ENCODE measurements at places on chromosomes 2 and 18.

GRCh38 chr2:222440673-222441422 lies 16.5 kb downstream of the SGPP2 start:
- DNase-seq = peak; percentile 63

GRCh38 chr2:73862987-73863386 lies 29.8 kb upstream of the ACTG2 start:
- no peak for DNase-seq

DNA sequence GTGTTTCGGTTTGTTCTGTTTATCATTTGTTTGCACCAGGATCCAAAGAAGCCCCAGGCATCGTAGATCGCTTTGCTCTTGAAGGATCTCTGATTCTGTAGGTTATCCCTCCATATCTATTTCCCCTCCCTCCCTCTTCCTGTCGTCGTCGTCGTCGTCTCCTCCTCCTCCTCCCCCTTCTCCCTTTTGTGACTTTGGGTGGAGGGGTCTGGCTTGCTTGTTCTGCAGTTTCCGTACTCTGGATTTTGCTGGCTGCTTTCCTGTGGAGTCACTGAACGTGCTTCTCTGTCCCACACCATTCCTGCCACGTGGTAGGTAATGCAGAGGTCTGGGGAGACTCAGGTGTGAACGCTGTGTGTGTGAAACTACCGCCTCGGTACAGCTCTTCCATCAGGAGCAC lies 225.0 kb downstream of the LDLRAD4 start:
- DNase-seq = no peak

DNA sequence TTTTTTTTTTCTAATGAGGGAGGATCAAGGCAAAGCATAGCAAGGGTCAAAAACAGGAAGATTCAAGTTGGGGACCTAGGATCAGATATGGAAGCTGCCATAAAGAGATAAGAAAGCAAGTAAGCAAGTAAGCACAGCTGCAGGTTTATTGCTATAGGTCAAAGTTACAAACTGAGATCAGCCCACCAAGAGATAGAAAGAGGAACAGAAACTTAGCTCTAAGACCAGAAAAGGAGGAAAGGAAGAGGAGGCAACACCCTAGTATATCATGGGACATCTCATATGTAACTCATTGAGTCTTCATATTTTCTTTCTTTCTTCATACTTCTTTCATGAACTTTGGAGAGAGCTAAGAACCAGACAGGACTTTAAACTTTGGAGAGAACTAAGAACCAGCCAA lies 295.9 kb upstream of the CRIM1 start:
- no peak for DNase-seq

- DNase-seq = no peak
Observed at GRCh38 chr2:208466920-208467298, 60.3 kb downstream of the PTH2R start.

DNA sequence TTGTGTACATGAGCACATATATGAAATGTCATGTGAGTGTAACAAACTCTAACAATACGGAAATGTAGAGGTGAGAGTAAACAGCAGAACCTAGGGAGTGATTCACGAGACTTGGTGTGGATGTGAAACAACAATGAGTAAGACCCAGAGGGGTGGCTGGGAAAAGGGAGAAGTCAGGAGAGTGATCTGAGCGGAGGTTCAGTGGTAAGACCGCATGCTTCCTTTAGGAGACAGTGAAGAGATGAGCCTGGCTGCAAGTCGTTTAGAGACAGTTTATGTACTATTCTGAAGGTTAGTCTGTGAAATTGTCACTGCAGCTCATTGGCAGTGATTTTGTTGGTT lies 150.6 kb downstream of the PRPF40A start:
- DNase-seq = no peak

GRCh38 chr2:240418311-240418710 lies 17.2 kb upstream of the GPC1 start:
- no peak for DNase-seq

GRCh38 chr2:37201766-37202165 lies 5.5 kb downstream of the CEBPZOS start:
- no peak for DNase-seq

DNA sequence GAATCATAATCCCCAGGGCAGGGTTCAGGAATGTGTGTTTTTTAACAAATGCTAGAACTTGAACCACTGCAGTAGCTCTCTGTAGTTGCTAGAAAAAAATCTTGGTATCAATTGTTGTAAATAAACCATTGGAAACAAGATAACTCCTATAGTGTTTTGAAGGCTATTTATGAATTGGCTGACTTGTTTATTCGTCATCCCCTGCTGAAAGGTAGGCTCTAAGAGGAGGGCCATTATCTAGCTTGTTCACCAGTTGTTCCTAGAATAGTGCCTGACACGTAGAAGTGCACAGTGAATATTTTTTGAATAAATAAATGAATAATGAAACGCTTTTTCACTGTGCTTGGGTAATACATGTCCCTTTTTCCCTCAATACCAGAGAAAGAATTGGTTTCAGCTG lies 211.4 kb downstream of the BABAM2 start:
- no peak for DNase-seq

- no peak for DNase-seq
Observed at GRCh38 chr2:219396863-219397457, 9.2 kb upstream of the DNPEP start.

GRCh38 chr2:239956818-239957261 lies 68.3 kb downstream of the NDUFA10 start:
- DNase-seq = no peak

- no peak for DNase-seq
Observed at GRCh38 chr2:113887009-113887792, 2.7 kb upstream of the ACTR3 start.

DNA sequence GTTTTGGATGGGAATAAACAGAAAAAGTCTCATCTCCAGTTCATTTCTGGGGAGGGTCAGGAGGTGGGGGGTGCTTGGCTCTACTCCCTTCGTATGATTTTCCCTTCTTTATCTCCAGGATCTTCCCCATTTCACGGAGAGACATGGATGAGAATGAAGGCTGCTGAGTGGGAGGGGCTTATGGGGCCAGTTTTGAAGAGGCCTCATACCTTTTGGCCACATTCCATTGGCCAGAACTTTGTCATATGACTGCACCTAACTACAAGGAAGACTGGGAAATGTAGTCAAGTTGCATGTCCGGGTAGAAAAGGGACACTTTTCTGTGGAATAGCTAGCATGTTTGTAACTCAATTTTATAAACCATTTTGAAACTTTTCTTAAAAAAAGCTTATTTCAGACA lies 117.6 kb downstream of the NEDD4L start:
- no peak for DNase-seq

GRCh38 chr2:108931372-108931771 lies 57.6 kb downstream of the EDAR start:
- no peak for DNase-seq

- DNase-seq = peak; percentile 48
Observed at GRCh38 chr2:17083902-17084301, 418.3 kb upstream of the CYRIA start.

DNA sequence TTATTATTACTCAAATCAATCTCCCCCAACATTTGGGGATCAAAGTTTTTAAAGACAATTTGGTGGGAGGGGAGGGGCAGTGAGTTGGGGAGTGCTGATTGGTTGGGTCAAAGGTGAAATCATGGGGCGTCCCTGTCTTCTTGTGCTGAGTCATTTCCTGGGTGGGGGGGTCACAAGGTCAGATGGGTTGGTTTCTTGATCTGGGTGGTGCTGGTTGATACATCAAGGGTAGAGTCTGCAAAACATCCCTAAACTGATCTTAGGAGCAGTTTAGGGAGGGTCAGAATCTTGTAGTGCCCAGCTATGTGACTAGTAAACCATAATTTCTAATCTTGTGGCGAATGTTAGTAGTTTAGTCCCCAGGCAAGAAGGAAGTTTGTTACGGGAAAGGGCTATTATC lies 67.4 kb downstream of the MOGAT1 start:
- DNase-seq = no peak

GRCh38 chr18:25425024-25425423 lies 73.1 kb upstream of the ZNF521 start:
- DNase-seq = no peak

GRCh38 chr2:116304328-116304727 lies 1510.2 kb upstream of the DDX18 start:
- no peak for DNase-seq

- no peak for DNase-seq
Observed at GRCh38 chr18:78511666-78512601, 467.7 kb upstream of the SALL3 start.

GRCh38 chr2:118786746-118787145 lies 60.7 kb downstream of the EN1 start:
- no peak for DNase-seq

- no peak for DNase-seq
Observed at GRCh38 chr2:5748391-5748790, 56.2 kb downstream of the SOX11 start.

- DNase-seq = no peak
Observed at GRCh38 chr2:46888421-46888952, 27.1 kb downstream of the MCFD2 start.

DNA sequence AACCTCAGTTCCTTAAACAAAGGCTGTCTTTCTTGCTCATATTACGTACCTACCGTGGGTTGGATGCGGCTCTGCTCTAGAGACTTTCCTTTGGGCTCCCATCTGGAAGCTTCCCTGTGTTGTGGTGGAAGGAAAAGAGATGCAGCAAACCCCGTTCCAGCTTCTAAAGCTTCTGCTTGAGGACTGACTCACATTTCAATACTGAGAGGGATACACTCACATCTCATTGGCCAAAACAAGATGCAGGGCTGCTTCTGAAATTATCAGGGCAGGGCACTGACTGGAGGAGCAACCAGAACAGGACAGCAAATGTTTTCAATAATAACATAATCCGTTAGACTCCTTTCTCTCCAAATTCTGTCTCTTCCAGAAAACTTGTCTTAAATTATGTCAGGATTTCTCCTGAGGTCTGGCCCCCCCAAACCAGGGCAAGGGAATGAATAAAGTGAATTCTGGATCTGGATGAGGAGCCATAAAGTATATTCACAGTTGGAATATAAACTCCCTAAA lies 4.5 kb upstream of the MYO5B start:
- DNase-seq = no peak

DNA sequence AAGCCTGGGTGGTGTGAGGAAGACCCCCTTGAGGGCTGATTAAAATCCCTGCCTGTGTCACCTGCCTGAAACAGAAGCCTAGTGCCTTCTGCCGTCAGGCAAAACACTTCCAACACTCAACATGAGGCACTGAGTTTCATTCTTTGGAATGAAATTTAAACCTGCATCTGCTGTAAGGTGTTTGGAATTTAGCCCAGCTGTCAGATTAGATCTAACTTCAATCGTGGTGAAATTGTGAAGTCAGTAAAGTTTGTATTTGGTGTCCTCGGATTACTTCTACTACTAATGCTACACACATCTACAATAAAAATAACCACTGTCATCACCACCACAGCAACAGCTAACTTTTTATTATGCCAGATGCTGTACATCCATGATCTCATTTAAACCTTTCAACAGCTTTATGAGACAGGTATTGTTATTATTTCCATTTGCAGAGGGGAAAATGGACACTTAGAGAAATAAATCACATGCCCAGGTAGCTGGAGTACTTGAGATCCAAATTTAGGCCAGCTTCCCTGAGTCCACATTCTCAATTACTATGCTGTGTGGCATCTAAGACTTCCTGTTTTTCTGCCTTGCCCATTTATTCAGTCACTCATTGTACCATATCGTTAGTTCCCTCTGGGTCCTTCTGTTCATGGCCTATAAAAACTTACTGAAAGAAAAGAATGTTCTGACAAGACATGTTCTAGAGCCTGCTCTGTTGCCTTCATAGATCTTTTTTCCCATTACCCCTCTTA lies 98.2 kb upstream of the GCFC2 start:
- no peak for DNase-seq

- no peak for DNase-seq
Observed at GRCh38 chr2:152890736-152891135, 172.3 kb downstream of the ARL6IP6 start.

DNA sequence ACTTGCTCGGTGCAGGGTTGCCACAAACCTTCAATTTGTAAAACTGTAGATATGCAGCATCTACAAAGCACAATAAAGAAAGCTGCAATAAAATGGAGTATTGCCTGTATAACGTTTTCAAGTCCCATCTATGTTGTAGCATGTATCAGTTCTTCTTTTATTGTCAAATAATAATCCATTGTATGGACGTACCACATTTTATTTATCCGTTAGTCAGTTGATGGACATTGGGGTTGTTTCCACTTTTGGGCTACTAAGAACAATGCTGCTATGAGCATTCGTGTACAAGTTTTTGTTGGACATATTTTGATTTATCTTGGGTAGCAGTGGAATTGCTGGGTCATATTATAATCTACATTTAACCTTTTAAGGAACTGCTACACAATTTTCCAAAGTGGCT lies 240.7 kb upstream of the SIX3 start:
- DNase-seq = no peak

DNA sequence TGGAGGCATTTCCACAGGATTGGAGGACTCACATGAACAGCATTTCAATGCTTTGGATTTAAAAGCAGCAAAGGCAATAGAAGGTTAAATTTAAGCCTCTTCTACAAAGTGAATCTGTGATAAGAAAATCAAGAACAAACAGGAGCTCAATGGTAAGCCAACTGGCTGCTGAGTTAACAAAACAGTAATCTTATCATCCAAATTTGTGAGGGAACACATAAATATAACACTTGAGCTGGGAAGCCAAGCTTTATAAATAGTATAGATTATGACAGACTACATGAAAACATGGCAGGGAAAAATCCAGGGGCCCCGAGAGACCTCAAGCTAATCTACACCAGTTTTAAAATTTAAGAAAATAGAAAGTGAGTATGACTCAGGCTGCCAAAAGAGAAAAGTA lies 108.5 kb upstream of the PGAP1 start:
- no peak for DNase-seq

DNA sequence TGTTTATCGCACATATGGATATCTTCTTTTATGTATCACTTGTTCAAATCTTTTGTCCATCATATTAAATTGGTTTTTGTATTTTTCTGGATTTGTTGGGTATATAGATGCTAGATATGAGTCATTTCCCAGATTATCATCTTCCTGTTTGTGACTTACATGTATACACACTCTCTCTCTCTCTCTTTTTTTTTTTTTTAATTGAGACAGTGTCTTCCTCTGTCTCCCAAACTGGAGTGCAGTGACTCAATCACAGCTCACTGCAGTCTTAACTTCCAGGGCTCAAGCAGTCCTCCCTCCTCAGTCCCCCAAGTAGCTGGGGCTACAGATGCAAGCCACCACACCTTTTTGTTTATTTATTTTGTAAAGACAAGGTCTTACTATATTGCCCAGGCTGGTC lies 43.8 kb downstream of the XIRP2 start:
- DNase-seq = no peak
